ENCODE measurements at places on chromosomes 3 and 15.

- no peak for DNase-seq
Measured at GRCh38 chr15:47872869-47873432, 155.6 kb downstream of the SEMA6D start.

GRCh38 chr3:165279471-165279870, 83.3 kb upstream of the SLITRK3 start:
- no peak for DNase-seq

- DNase-seq, result no peak
Measured at GRCh38 chr3:184506561-184506991, 55.0 kb upstream of the EPHB3 start.

DNA sequence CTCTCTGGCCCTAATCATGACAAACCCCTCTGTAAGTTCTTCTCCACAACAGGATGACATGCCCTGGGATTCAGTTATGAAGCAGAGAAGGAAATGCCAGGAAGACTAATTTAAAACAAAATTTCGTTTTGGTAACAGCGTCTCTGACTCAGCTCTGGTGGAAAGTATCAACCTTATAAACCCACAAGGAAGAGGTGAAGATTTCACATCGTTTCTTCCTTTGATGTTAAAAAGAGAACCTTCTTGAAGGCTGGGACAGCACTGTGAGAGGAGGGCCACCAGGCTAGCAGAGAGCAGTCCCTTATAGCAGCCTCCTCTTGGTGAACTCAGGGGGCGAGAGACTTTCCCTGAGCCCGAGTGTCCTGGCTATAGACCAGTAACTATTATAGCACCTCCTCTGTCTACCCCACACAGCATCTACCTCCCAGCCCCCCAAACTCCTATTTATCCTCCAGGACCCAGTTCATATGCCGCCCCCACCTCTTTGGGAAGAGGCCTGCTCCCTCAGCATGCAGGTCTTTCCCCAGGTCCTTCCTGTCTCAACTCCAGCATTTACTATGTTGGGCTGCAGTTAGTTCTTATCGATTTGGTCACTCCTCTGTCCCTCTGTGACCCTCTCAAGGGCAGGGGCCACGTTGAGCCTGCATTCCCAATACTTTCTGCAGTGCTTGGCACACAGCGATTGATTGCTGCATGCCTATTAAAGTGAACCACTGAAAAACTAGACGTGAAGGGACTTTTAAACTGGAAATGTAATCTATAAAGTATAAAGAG, 321.5 kb upstream of the ICE2 start:
- no peak for DNase-seq

DNA sequence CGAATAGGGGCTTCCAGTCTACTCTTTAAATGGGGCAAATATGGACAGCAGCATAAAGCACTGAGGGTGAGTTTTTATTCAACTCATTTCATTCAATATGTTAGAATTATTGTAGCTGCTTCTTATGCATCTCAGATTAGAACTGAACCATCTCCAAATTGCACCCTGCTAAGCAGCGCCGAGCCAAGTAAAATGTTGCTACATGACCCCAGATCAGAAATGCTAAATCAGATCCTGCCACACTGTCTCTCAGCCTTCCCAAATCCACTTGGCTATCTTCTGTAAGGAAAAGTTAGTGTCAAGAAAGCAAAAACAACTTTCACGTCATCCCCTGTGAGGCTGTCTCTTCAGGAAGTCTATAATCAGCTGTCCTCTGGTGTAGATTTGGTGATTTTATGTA, 293.2 kb downstream of the CNTN4 start:
- no peak for DNase-seq

DNA sequence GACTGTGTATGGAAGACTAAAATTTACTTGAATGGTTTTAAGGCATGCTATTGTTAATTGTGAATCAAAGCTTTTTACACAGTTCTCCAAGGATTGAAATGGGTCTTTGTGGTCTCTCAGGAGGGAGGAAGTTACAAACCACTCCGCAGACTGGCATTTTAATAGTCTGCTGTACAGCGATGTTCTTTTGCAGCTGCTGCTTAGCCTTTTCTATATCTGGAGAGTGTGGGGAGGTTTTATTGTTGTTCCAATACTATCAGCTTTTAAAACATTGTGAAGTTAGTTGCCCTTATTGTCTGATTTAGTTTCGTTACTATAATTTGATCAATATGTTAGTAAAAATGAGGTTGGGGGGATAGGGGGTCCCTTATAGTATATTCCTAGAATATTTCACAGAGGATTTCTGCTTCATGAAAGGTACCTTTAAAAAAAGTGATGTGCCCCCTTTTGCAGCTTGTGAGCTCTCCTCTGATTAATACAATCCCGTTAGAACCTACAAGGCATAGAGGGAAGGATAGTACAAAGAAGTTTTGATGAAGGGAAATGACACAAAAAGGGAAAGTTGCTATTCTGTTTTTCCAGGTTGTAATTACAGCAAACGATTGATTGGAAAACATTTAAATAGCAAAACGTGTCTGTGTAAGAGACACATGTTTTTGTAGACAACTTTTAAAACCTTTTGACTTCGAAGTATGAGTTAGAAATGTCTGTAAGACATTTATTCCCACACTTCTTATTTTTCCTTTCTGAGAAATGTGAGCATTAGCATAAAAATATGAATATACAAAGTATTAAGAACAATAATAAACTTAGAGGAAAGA, 158.3 kb upstream of the CGNL1 start:
- no peak for DNase-seq

DNA sequence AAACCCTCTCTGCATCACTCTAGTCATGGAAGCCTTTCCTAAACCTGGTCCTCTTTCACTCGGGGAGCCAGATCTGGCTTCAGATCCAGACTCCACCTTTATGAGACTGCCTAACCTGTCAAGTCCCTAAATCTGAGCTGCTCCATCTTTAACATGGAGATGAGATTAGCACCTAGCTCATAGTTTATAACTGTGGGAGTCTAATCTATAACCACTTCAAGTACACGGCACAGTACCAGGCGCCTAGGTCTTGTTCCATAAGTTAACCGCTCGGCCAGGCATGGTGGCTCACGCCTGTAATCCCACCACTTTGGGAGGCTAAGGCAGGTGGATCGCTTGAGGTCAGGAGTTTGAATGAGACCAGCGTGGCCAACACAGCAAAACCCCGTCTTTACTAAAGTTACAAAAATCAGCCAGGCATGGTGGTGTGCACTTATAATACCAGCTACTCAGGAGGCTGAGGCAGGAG, 30.3 kb downstream of the TPM1 start:
- no peak for DNase-seq

DNA sequence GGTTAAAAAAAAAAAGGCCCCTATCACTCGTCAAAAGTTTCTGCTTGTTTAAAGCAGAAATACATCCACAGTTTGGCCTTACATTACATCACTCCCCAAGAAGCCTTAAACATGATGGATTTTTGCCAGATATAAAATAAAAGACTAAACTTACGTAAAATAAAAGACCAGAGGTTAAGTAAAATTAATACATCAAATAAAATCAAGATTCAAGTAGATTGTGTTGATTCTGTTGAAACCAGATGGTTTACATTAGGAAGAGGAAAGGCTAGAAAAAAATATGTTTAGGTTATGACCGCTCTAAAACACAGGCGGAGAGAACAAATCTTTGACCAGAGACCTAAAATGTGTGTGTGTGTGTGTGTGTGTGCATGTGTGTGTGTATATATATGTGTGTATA, 104.1 kb downstream of the DUT start:
- no peak for DNase-seq

DNA sequence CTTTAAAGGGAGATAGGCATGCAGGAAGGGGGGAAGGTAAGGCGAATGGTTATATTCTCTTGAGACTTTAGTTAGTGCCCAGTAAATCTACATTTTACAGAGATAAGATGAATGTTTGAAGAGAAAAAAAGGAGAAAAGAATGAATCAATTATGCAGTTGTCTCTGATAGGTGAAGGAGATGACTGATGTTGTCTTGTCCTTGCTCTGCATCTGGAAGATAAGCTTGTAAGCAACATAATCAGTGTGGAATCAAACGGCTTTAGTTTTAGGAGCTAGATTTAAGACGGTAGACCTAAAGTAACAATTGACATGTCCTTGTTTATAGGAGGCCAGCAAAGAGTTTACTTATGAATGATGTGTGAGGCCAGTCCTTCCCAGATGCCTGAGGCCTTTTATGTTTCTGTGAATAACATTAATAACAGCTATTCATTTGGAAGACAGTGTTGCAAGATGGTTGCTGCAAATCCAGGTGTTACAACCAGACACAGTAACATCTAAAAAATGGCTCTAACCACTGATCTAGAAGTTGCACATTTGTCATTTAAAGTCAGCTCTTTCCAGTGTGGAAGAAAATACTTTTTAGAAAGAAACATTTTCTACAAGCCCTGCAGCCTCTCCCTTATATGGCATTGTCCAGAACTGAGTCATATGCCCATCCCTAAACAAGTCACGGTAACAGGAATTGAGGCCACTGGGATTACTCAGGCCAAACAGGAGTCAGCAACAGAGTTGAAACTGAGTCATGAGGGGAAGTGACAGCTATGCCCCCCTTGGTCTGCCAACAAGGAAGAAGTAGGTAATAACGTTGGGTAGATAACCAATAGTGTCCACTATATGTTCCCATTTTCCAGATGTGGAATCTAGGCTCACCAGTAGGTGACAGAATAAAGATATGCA, 77.5 kb upstream of the FBN1 start:
- no peak for DNase-seq

GRCh38 chr3:194296454-194297263, 54.5 kb downstream of the CPN2 start:
- no peak for DNase-seq

- DNase-seq, result peak; percentile 47
Measured at GRCh38 chr3:44712455-44713075, at the start of gene ZNF502. Gene ZNF502, plus strand, starts transcription at chr3:44712660. Its CDS starts 7,602 bp downstream, at chr3:44720262.

DNA sequence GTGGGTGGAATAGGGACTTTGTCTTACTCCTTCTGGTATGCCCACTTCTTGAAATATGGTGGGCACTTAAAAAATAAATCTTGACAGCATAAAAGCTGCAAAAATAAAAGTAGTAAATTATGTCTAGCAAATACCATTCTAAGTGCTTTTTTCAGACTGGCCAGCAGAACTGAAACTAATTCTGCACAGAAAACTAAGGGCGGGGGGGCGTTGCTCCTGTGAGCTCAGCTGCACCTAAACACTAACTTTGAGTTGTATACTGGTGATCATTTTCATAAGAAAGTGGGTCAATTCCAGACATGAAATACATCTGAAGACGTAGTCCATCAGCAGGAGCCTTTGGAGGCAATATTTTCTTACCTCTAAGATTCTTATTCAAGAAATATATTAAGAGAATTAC, 114.8 kb downstream of the WDR76 start:
- peak; percentile 26 for DNase-seq

DNA sequence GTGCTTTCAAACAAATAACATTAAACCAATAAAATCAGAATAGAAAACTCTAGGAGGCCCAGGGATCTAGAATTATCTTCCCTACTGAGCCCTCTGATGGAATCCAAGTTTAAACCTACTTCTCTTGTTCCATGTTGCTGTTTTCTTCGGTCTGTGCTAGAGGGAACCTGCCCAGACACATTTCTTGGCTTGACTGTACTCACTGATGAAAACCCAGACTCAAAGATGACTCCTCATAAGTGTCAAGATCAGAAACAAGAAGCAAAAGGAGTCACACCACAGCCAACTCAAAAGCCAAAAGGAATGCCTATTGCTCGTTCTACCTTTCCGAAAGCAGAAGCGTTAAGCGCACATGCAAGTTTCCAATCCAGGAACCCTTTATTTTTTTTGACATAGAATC, 31.6 kb downstream of the SCAP start:
- DNase-seq, result no peak

- no peak for DNase-seq
Measured at GRCh38 chr3:68483041-68483440, 449.3 kb downstream of the TAFA4 start.

DNA sequence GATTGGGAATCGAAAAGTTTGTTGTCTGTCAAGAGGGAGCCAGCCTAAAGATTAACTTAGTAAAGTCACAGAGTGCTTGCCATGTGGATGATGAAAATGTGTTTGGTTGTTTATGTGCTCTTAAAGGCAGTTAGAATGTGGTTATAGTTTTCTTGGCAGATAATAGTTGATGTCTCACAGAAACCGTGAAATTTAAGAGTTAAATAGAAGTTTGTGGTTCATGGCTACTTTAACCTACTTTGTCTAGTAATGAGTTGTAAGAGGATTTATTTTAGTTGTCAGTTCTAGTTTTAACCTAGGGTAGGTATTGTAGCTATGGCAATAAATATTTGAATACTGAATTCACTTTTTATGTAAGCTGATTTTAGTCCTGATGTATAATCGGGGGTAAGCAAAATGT, 36.4 kb upstream of the EIF3J start:
- DNase-seq, result no peak

GRCh38 chr15:63679588-63679987, 82.4 kb downstream of the FBXL22 start:
- no peak for DNase-seq

DNA sequence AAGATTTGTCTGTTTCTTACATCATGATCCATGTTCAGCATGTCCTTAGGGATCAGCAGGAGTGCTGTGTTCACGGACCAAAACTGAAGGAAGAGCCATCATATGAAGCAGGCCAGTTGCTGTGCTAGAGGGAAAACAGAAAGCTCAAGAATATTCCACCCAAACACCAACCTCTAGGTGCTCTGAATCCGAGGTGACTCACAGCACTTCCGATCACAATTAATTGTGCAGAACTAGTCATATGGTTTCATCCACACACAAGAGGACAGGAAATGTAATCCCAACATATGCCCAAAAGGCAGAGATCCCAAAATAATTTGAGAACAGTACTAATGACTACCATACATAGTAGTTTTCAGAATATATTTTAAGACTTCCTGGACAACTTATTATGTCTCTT, 257.9 kb upstream of the KCNH8 start:
- DNase-seq, result no peak

GRCh38 chr3:134956844-134957243, 161.8 kb downstream of the EPHB1 start:
- DNase-seq, result no peak

DNA sequence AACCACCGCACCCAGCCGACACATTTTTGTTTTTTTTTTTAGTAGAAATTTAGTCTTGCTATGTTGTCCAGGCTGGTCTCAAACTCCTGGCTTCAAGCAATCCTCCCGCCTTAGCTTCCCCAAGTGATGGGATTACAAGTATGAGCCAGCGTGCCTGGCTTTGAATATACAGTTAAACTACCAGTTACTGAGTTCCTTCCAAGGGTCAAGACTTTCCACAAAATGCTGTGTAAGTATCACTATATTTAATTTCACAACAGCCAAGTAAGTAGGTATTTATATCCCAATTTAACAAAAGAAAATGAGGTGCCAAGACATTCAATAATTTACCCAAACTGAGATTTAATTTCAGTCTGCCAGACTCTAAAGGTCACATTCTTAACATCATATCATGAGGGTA, 181.3 kb upstream of the TMC3 start:
- no peak for DNase-seq

DNA sequence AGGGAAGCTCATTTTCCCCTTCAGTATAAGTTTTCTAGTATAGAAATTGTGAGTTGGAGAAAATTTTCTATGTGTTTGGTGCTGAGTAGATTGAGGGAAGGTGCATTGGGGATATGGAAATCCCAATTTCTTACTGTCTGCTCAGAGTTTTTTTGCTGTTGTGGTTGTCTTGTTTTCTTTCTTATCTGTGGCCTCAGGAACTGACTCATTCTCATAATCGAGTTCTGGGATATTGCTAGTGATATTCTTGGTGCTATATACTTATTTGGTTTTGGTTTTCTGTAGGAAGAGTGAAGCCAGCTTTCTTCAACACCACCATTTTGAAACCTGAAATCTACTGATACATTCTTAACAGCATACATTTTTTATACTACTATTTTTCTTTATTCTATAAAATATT, 869.2 kb downstream of the DIPK2A start:
- DNase-seq, result no peak
